ENCODE measurements at places on chromosomes 7 and 10.

DNA sequence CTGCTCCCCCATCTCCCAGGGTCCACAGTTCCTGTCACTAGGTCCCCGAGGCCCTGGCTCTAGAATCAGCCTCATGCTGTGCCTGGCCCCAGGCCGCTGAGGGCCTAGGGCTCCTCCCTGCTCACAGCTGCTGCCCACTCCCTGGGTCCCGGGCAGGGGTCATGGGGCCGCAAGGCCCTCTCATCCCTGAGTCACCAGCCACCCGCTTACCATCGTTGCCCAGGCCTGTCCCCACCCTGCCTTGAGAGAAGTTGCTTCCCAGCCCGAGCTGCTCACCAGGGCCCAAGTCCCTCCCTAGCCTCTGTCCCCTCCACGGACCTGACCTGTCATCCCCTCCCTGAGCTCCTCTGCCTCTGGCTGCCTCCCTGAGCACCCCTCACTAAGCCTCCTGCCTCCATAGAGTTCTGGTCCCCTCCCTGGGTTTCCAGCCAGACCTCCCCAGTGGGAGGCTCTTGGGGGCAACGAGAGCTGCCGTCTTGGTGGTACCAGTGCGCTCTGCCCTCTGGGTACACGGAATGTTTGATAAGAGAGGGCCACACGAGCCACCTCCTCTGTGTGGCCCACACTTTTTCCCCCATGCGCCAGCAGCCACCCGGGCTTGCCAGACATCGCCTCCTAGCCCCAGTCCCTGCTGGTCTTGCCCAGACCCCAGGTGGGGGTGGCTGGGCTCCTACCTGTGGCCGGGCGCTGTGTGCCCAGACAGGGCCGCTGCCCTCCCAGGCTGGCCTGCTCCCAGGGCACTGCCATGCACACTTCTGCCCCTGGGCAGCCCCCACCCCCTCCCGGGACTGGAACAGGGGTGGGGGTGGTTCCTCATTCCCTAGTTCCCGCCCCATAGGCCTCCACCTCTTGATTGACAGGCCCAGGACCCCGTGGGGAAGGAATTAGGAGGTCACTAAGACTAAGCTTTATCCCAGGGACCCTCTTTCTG lies 21.3 kb downstream of the MLXIPL start:
- no peak for DNase-seq

- no peak for DNase-seq
These were observed 98.9 kb upstream of the TCF7L2 start for GRCh38 chr10:112851181-112851580.

- no peak for DNase-seq
These were observed 94.0 kb downstream of the ELMO1 start for GRCh38 chr7:37354656-37355131.

DNA sequence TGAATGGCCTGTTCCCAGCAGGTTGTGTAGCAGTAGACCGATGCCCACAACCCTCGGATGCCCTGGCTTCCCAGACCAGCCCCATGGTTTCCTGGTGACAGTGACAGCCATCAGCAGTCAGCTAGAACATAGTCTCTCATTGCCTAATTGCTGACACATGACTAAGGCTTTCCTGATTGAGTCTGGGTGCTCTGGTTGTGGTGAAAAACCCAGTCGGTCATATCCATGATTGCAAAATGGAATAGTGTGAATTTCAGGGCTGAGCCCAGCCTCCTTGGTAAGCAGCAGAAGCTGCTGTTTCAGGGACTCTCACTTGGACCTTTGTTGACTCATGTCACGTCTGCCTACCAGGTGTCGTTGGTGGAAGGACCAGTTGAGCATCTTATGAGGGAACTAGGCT lies 36.6 kb downstream of the POR start:
- DNase-seq, result no peak

DNA sequence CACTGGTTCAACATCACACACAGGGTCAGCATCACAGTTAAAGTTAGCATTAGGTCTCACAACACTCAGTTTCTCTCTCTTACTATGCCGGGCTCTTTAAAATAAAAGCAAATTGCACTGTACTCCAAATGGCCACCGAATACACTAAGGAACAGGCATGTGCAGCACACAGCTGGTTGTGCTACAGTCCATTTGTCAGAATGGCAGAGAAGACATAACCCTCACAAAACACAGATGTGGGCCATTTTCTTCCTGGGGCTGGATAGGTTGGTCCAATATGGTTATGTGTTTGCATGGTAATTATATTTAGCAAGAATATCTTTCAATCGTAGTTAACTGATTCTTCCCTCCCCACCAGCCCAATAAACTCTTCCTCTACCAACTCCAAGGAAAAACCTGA lies 9.0 kb downstream of the JCAD start:
- no peak for DNase-seq

DNA sequence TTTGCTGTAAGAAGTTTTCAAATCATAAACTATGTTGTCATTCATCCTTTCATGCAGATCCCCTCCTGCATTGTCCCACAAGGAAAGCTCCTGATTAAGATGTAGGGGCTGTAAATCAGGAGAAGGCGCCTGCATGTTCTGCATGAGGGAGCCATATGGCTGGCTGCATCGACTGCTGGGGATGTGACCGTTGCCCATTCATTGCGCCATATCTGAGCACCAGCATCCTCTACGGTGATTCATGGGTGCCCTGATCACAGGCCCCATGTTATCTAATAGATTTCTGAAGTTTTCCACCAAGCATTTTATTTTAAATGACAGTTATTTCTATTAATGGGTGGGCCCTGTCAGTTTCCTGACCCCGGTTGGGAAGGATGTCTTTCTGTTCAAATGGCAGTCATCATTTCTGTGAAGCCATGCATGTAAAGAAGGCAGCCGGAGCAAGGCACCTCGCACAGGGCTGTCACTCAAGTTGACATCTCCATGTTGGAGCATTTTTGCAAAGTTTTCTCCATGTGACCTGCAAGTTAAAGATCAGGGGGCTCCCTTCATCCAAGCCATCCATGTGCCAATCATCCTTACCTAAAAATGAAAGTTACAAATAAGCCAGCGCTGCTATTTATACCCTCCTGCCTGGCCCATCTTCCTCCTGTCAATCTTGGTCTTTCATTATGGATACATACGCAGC lies 128.8 kb downstream of the TEX36 start:
- no peak for DNase-seq

DNA sequence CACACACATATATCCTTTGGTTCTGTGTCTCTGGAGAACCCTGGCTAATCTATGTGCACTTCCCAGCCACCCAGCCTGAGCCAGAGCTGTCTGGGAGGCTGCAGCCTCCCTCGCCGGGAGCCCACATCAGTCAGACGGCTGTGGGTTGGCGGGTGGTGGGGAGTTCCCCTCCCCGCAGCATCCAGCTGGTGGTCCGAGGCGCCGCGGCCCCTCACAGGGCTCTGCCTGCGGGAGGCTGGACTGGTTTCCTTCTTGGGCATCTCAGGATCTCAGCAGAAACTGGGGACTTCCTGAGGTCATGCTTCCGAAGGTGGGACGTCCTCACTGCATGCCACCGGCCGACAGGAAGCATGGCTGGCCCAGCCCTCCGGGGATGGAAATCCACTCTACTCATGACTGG lies 22.0 kb upstream of the PSMG3 start:
- no peak for DNase-seq

DNA sequence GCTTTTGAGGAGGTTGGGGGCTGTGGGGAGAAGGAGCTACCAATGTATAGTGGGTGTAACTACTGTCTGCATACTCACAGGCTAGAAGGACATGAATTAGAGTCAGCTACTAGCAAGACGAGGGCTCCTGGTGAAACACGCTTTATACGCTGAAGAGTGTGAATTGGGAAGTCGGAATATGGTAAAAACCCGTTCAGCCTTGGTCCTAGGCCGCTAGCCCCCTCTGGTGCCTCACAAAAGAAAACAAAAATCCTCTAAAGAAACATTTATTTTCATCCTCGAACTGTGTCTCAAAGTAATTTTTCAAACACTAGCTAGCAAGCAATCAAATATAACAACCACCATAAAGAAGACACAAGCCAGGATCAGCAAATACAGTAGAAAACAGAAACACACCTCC lies 338.1 kb upstream of the SEMA3C start:
- DNase-seq, result peak; percentile 25

GRCh38 chr10:124842721-124843120 lies 41.1 kb downstream of the ABRAXAS2 start:
- DNase-seq, result no peak

DNA sequence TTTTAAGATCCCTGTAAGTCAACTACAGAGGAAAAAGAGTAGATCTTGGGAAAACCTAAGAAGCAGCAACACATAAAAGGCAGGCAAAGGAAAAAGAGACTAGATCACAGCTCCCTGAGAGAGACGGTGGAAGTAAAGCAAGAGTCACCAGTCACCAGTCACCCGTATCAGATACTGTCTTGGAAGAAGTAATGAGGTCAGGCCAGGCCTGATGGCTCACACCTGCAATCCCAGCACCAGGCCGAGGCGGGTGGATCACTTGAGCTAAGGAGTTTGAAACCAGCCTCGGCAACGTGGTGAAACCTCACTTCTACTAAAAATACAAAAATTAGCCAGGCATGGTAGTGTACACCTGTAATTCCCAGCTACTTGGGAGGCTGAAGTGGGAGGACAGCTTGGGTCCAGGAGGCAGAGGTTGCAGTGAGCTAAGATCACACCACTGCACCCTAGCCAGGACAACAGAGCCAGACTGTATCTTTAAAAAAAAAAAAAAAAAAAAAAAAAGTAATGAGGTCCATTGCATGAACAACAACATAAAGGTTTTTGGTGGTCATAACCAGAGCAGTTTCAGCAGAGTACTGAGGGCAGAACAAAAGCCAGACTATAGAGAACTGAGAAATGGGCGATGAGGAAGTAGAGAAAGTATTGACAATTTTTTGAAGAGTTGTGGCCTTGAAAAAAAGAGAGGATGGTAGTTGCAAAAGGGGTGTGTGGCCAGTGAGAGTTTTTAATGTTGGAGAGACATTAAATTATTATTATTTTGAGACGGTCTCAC lies 16.9 kb downstream of the ZNF713 start:
- DNase-seq, result no peak

DNA sequence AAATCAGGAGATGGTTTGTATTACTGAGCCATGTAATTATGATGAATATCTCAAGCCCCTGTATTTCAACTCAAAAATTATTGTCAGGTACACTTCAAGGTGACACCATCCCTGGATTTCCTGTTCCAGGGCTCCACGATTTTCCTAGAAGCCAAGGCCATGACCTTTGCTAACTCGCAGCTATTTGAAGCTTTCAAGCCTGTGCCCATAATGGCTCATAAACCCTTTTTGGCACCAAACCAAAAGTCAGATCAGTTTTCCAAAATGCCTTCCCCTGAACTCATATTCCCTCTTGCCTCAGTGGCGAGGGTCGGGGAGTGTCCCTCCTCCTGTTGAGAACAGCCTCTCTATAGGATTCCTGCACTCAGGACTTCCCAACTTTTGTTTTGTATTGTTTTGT lies 70.8 kb downstream of the HIP1 start:
- no peak for DNase-seq

- no peak for DNase-seq
These were observed 35.5 kb upstream of the IKZF1 start for GRCh38 chr7:50268990-50269389.

- DNase-seq, result peak; percentile 52
These were observed 178.6 kb downstream of the RPS24 start for GRCh38 chr10:78212060-78212785.

DNA sequence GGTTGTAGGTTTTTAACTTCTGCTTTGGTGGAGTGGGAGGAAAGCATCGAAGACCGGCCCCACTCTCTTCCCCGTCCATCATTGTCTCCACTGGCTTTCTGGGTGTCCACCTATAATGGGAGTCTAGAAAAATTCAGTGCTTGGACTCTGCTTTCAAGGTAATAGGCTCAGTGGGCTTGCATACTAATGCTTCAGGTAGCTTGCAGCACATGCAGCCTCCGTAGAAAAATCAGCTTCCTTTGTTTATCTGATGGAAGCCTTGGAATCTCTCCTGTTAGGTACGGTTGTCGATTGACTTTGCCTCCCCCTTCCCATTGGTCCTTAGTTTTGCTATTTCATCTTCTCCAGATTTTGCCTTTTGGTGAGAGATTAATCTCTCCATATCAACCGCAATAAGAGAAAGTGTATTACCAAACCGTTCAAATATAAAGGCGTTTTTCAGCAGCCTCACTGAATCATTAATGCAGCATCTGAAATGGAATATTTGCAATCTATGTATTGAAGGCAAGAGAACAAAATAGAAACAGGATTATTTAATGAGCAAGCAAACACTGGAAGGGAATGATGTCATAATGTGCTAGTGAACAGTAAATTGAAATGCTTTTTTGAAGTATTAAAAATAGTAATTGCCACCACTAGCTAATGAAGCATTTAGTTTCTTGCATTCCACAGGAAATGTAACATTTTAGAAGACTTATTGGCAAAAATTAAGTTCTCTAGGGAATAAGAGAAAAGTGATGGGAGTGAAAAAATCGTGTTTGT lies 944 bp downstream of the AVL9 start:
- no peak for DNase-seq

DNA sequence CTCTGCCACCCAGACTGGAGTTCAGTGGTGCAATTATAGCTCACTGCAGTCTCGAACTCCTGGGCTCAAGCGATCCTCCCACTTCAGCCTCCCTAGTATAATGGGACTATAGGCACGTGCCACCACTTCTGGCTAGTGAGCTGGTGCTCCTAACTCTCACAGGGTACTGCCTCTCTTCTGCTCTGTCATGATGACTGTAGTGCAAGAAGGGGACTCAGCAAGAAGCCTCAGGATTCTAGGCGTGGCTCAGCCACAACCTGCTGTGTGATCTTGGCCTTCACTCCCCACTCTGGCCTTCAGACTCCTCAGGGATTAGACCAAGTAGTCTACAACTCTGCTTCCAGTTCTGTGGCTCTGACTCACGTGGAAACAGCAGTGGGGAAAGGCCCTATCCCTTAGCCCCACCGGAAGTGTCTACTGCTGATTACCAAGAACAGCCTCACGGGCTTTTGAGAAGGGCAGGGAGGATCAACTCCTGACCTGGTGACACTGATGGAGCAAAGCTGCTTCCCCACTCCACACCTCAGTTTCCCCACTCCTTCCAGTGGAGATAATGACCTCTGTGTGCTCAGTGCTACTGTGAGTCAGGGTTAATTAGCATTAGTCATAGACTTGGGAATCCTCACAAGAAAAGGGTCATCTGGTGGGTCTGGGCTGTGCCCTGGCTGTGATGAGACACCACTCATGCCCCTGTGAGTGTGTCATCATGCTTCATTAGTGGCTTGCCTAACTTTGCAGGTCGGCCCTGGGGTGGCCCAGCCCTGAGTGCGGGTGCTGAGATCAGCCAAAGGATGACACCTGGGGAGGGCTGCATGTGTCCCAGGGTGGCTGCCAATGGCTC lies 41.1 kb downstream of the ZC3HC1 start:
- no peak for DNase-seq

DNA sequence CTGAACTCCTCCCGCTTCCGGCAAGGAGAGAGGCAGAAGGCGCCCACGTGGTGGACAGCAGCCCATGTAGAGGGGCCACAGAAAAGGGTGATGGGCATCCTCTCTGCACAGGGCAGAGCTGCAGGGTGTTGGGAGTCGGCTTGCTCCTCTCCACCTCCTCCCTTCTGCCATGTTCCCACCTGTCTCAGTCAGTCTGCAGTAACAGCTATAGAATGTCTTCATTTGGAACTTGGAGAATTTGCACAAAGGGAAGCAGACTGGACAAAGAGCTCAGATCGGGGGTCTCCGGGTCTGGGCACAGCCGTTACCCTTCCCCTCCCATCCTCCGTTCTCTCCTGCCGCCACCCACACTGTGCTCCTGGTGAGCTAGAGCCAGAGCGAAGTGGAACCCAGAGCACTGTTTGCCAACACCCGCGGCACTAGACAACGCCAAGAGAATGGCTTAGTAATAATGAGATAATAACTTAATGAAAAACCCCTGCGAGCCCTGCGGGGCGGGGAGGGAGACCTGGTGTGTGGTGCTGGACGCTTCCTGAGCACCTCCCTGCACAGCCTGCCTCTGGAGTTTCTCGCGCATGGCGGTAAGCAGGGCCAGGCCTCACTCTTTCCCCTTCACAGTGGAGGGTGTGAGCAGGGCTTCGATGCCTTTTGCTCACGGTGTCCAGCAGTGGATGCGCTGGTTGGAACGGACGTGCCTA lies 254.7 kb downstream of the PAXIP1 start:
- peak; percentile 25 for DNase-seq
